CD4-positive, alpha-beta T cell treated with Interleukin-1 beta for 1 hour (primary cell): ENCODE measurements at places on chromosomes 3 and 15.

- peak; percentile 44 for DNase-seq
Observed at GRCh38 chr3:196740481-196741248, 1.0 kb downstream of the PAK2 start.

GRCh38 chr15:56537881-56538280 lies 72.9 kb upstream of the MNS1 start:
- peak; percentile 40 for DNase-seq

GRCh38 chr3:106305127-106305526 lies 436.3 kb upstream of the CBLB start:
- no peak for DNase-seq

GRCh38 chr3:179186426-179186825 lies 38.3 kb downstream of the PIK3CA start:
- no peak for DNase-seq

DNA sequence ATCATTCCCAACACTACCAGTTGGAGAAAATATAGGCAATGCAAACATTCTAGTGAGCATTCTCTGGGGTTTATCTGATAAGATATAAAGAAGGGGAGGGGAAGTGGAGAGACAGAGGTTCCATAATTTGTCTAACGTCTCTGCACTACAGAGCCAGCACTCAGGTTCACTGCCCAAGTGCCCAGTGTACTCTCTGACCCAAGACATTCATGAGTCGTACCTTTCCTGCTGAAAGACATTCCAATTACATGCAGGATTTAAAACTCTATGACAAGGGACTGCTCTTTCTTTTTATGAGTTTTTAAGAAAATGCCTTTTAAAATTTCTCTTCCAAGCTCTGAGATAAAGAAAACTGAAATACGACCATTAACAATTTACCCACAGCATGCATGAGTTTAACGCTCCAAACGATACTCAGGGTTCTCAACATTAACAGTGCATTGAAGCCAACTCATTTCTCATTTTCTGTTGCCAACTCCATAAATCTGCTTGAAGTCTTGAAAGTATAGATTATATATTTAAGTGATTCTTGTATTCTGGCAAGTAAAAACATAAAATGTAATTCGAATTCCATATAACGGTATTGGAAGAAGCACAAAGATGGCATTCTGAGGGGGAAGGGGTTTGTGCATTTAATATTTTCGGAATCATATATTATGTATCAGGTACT lies 193.4 kb downstream of the SUCLG2 start:
- no peak for DNase-seq

- no peak for DNase-seq
Observed at GRCh38 chr15:54681584-54681983, 515.2 kb downstream of the RSL24D1 start.

DNA sequence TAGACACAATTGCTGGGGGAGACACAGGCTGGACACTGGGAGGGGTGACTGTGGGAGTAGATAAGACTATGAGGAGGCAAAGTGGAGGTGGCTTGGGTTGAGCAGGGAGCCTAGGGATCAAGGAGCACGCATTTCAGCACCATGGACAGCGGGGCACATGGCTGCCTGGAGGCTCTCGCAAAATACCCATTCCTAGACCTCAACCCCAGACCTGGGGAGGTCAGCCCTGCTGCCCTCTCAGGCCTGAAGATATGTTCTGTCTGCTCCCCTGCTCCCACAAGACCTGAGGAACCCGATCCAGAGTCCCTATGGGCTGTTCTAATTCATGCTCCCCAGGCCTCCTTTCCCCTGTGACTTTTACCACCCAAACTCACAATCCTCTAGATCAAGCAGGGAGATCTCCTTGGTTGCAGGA lies 16.0 kb upstream of the CPEB1 start:
- peak; percentile 13 for DNase-seq

- no peak for DNase-seq
Observed at GRCh38 chr15:41256577-41257038, 25.5 kb downstream of the CHP1 start.

GRCh38 chr3:115660646-115661337 lies 37.5 kb downstream of the GAP43 start:
- no peak for DNase-seq

DNA sequence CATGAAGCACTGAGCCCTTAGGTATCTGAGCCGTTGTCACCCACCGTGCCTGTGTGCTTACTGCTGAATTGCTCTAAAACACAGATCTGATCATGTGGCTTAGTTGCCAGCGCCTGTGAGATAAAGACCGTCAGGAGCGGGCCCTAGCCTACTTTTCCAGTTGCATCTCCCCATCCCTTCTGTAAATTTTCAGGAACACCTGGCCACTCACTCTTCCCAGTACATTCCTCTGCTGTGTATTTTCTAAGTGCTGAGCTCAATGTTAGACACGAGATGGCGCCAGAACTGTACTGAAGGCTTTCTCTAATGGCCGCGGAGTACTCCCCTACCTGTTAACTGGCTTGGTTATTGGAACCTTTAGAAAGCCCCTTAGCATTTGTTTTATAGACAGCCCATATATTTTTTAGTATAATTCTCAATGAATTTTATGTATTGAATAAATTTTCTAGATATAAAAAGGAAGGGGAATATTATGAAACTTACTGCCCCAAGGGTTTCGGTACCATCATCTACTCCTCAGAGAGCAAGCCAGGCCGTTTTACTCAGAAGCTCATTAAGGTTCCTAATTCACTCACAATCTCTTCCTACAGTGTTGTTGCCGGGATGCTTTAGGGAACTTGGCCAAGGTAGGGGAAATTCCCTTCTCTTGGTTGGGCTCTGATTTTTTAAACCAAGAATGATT lies 16.7 kb upstream of the WNT7A start:
- DNase-seq = peak; percentile 62

GRCh38 chr3:23664459-23664858 lies 141.3 kb upstream of the UBE2E1 start:
- no peak for DNase-seq

GRCh38 chr15:75727851-75728715 lies 15.4 kb upstream of the CSPG4 start:
- DNase-seq = peak; percentile 72

DNA sequence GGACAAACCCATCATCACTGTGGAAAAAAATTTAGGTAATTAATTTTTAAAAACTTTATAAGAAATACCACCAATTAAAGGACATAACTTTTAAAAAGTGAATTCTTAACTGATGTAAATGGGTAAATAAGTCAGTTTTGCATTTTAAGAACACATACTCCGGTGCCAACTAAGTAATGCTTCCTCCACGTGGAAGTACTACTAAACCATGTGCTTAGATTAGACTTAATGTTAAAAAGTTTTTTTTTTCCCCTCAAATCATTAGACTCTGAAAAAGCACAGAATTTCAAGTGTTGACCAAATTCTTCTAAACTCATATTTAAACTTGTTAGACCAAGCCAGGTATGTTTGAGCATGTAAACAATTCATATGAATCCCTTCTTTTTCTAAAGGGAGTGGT lies 242.0 kb downstream of the NFKBIZ start:
- DNase-seq = no peak

GRCh38 chr15:60076582-60077276 lies 72.6 kb downstream of the FOXB1 start:
- DNase-seq = no peak

- DNase-seq = no peak
Observed at GRCh38 chr3:127304121-127304744, 16.4 kb upstream of the PRR20G start.

DNA sequence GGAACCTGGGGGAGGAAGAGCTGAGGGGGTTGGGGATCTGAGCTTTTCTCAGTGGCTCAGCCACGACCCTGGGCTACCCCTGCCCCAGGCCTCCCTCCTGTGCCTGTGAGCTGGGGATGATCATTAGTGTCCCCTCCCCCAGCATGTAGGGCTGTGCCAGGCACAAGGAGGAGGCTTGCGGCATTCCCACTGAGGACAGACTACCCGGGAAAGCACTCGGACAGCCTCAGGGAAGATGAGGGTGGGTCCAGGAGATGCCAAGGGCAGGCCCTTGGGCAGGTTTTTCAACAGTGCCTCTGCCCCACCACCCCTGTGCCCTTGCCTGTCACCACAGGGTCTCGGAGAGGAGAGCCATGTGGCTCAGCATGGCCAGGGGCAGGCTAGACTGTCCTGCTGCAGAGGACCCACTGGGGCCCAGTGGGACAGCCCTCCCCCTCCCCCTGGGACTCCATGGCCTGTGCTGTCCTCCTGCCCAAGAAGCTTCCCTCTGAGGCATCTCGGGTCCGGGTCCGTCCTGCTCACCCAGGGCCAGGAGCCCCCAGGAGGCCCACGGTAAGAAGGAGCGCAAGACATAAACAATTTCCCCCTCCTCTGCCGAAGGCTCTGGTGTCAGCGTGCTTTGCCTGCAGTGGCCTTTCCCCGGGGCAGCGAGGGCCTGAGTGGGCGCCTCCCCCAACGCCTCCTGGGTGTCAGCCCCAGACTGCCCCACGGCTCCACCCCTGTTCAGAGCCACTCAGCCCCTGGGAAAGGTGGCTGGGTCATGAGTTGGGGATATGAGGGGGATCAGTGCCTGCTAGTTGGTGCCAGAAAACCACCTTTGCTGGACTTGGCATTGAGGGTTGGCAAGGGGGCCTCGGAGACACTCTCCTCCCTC lies 192.5 kb downstream of the GOLGA6L6 start:
- DNase-seq = peak; percentile 1

DNA sequence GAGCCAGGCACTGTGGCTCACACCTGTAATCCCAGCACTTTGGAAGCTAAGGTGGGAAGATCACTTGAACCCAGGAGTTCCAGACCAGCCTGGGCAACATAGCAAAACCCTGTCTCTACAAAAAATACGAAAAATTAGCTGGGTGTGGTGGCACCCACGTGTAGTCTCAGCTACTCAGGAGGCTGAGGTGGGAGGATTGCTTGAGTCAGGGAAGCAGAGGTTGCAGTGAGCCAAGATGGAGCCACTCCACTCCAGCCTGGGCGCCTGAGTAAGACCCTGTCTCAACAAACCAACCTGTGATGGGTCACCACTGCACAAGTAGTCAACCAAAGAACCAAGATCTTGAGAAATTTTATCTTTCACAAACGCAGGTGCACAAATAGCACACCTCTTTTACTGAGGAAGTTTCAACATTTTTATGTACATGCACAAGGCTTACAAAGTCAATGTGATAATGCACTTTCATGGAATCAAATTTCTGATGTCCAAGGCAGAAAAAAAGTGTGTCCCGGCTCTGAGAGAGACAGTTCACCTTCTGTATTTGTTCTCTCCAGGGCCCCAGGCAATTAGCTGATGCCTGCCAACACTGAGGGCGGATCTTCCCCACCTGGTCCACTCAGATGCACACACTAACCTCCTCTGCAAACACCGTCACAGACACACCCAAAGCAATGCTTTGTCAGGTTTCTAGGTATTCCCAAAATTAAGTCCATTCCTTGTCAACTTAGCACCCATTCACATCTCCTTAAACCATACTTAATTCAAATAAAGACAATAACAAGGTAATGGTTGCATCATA lies 12.4 kb downstream of the ACAA1 start:
- no peak for DNase-seq

DNA sequence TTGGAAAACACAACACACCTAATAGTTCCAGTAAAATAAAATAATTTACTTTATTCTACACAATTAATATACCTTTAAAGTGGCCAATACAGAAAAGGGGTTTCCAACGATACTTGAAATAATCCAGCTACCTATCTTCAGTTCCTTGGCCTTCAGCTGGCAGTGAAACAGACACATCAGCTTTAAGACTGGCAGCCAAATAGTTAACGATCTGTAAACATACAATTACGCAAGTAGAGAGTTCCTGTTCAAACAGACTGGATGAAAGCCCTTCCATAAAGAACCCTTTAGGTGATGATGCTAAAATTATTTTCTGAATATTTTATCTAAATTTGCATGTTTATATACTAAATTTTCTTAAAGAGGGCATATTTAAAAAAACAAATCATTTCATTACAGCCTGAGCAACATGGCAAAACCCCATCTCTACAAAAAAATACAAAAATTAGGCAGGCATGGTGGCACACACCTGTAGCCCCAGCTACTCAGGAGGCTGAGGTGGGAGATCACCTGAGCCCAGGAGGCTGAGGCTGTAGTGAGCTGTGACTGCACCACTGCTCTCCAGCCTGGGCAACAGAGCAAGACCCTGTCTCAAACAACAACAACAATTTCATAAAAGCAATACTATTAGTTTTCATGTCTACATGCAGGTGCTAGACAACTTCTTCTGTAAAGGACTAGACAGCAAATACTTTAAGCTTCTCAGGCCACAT lies 12.9 kb downstream of the DYNC1LI1 start:
- DNase-seq = no peak

- no peak for DNase-seq
Observed at GRCh38 chr15:95558131-95558530, 772.4 kb upstream of the NR2F2 start.
